ENCODE measurements at places on chromosomes 3 and 15.

DNA sequence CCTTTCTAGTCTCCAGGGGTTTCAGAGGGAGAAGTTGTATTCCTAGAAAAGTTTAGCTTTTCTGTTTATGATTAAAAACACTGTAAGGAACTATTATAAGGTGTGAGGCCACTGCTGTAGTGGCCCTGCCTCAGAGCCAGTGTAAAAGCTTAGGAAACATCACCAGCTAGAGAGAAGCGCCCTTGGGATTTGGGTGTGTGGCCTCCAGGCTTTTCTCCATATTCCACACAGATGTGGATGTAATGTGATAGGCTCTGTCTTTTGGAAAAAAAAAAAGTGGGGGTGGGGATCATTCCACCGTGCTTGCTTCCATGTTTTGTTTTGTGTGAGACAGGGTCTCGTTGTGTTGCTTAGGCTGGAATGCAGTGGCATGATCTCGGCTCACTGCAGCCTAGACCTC, 13.9 kb downstream of the SEC61A1 start:
- DNase-seq, result no peak

DNA sequence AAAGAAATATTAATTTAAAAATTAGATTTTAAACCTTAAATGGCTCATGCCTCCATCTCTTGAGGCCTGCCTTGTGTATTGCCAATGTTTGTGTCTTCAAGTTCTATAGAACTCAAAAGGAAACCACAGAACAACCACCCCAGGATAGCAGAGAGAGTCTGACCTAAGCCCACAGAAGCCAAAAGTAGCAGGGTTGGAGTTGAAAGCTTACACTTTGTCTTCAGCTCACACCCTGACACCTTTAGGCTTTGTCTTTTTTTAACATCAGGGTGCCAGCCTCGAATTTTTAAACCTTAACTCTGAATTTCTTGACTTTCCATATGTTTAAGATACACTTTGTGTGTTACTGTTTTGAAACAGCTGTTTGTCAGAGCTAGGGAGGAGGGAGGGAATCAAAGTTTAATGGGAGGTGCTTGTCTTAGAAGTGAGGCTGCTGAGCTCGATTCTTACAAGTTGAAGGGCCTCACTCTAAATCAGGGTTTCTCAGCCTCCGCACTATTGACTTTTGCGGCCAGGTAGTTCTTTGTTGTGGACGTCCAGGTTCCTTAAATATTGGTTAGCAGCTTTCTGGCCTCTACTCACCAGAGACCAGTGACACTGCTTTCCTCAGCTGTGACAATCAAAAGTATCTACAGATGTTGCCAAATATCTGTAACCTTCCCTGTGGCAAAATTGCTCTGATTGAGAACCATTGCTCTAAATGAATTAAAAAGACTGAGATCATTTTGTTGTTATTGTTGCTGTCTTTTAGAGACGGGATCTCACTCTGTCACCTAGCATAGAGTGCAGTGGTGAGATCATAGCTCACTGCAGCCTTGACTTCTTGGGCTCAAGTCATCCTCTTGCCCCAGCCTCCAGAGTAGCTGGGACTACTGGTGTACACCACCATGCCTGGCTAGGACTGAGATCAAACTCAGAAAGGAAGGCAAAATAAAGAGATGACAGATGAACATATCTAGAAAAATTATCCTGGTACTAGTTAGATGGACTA, 139.2 kb upstream of the EOMES start:
- no peak for DNase-seq

DNA sequence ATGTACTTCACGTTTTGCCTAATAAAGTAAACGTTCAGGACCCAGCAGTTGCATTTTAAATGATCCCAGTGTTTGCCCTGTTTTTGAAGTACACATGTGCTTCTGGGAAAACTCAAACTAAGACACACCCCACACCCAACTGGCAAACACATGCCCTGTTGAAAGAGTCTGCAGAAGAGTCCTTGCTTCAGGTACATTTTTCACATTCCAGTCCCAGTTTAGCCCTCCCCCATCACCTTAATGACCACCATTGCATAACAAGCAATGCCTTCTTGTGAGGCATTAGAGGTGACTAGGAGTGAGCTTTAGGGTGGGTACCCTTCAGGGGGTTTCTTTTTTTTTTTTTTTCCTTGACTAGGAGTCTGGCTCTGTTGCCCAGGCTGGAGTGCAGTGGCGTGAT, 322.3 kb downstream of the CNTN4 start:
- DNase-seq, result no peak

- no peak for DNase-seq
These were observed 26.9 kb upstream of the CA12 start for GRCh38 chr15:63408524-63408923.

GRCh38 chr15:94893091-94893490, 661.7 kb downstream of the MCTP2 start:
- DNase-seq, result no peak

DNA sequence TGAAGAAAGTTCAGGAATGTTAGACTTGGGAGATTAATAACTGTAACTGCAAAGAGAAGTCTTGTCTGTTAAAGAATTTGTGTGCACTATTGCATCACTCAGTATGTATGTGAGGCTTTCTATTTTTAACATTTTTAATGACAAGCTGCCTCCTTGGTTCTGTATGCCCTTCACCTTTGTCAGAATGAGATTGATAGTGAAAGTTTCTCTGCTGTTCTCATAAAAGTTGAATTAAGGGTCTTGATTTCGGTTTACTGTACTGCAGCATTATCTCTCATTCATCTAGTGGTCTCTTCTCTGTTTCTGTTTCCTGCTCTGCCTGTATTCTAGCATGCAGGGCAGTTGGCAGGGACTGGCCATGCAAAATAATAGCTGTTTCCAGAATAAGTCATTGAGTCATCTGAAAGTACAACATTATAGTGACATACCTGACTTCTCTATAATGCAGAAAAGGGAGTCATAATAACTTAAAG, 454.9 kb downstream of the IL5RA start:
- no peak for DNase-seq

- no peak for DNase-seq
These were observed 436.3 kb upstream of the CBLB start for GRCh38 chr3:106305127-106305526.

Measured in breast epithelium (tissue), 4 donors.